ENCODE measurements at places on chromosomes 3 and 15.

- DNase-seq, result no peak
Observed at GRCh38 chr15:95302206-95302605, 1028.3 kb upstream of the NR2F2 start.

GRCh38 chr3:4758957-4759656 is 220.1 kb upstream of the BHLHE40 start:
- no peak for DNase-seq

GRCh38 chr15:92189166-92189565 is 204.5 kb upstream of the ST8SIA2 start:
- DNase-seq, result no peak

- no peak for DNase-seq
Observed at GRCh38 chr15:26148156-26148860, 285.2 kb upstream of the ATP10A start.

DNA sequence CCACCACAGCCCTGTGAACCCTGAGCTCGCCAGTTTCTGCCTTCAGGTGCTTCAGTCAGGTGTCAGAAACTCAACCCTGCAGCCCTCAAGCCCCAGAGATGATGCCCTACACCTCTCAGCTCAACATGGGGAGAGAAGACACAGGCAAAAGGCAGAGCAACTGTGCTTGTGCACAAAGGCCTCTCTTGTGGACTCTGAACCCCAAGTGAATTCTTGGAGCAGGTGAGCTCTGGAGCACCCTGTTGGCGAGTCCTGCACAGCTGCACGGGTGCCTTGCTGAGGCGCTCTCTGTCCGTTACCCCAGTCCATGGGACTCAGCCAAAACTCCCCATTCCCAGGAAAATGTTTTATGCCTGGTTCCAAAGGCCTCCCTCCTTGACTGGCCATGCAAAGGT is 197.0 kb downstream of the KLF13 start:
- DNase-seq, result no peak

GRCh38 chr3:154795582-154795981 is 284.5 kb upstream of the MME start:
- DNase-seq, result no peak

All from stimulated activated CD4-positive, alpha-beta T cell treated with anti-CD3 and anti-CD28 coated beads, Interleukin-1b, Interleukin-23, amount 100 ng/mL, for 24 hours (primary cell).